ENCODE measurements at places on chromosomes 2 and 18.

DNA sequence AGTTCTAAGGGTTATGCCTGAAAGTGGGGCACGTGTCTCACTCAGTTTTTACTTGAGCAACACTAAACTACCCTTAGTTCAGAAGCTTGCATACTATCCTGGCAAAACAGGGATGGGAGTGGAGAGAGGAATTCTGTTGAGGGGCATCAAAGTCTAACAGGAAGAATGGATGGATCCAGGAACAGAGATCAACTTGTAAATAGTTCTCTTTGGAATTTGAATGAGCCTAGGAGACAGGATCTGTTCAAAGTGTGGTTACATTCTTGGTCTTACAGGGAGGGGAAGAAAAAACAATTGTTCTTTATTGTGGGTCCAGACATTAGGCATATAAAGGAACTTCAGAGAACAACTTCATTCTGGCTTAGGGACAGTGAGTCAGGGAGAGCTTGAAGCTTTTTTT, 560.2 kb downstream of the CNTNAP5 start:
- DNase-seq: no peak

DNA sequence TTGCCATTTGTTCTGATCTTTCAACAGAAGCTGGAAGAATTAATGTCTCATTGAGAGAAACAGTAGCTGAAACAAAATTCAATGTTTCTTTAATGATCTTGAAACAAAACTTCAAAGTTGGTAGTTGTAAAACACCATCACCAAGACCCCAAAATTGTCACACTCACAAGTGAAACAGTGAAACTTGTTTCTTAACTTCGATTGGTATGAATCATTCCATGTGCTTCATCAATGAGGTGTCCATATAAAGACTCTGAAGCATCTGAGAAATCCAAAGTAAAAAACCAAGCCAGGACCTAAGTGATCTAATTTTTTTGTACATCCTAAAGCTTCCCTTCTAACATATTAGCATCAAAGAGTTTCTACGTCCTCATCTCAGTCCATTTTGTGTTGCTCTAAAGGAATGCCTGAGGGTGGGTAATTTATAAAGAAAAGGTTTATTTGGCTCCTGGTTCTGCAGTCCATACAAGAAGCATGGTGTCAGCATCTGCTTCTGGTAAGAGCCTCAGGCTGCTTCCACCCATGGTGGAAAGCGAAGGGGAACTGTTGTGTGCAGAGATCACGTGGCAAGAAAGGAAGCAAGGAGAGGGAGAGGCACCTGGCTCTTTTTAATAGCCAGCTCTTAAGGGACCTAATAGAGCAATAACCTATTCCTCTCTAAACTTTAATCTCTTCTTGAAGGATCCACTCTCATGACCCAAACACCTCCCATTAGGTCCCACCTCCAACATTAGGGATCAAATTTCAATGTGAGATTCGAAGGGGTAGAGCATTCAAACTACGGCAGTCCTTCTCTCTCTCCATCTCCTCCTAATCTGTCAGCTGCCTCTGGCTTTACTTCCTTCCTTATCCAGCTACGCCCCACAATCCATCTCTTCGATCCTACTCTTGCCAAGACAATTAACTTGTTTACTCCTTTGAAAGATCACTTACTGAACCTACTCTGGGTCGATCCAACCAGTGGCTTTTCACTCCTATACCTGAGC, 20.7 kb upstream of the TLK1 start:
- DNase-seq: no peak

- DNase-seq: no peak
These were observed 126.1 kb upstream of the PXDN start for GRCh38 chr2:1870431-1870830.

DNA sequence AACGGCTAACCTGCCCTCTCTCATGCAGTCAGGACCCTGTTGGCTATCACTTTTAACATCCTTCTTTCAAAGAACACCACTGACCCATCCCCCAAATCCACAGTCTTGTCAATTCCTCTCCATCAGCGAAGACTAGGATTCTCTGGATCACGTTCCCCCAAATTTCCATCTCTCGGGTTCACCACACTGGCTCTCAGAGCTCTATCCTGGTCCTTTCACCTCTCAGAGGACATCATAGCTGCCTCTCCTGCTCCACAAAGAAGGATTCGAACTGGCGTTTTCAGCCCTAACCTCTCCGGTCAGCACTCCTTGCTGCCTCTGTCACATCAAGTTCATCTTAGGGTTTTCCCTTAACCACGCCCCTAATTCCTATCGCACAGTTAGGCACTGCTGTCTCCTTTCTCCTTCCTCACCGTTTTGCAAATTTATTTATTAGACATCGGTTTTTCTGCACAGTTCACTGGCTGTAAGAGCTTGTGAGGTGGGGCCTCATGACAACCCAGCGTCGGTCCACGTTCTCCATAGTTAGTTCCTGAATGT, 247.5 kb upstream of the PXDN start:
- DNase-seq: no peak

DNA sequence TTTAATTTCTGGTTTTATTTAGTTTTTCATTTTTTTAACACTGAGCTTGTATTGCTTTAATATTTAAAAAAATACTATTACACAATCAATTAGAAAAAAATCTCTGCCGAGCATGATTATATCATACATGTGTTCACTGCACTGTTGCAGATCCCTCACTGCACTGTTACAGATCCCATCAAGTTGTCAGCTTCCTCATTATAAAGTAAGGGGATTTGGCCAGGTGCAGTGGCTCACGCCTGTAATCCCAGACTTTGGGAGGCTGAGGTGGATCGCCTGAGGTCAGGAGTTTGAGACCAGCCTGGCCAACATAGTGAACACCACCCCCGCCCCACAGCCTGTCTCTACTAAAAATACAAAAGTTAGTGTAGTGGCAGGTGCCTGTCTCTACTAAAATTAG, 33.0 kb upstream of the METTL21A start:
- DNase-seq: no peak

- no peak for DNase-seq
These were observed at the start of gene ALKAL2 for GRCh38 chr2:287911-288757. Gene ALKAL2, minus strand, starts transcription at chr2:288091. Its CDS starts 256 bp downstream, at chr2:287835.

GRCh38 chr2:167790189-167790588, 457.2 kb downstream of the STK39 start:
- DNase-seq: no peak

- DNase-seq: no peak
These were observed 140.2 kb downstream of the DDX1 start for GRCh38 chr2:15731889-15732271.

DNA sequence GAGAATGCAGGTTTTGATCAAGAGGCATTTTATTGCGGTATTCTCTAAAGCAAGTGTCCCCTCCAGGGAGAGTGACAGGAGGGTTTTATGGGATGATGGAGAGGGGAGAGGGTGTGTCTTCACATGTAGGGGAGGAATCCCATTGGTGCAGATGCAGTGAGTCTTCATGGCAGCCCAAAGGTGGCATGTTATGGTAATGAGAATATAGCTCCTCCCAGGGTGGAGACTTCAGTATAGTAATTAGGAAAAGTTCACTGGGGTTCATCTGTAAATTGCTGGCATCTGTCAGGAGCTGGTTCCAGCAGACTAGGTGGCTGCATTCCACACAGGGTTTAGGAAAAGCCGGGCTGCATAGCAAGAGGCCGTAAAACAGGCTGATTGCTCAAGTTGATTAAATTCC, 230.7 kb upstream of the CCDC68 start:
- no peak for DNase-seq

GRCh38 chr2:1609040-1609439, 135.3 kb downstream of the PXDN start:
- DNase-seq: no peak

GRCh38 chr2:216901273-216901672, 41.4 kb upstream of the TNP1 start:
- DNase-seq: no peak

DNA sequence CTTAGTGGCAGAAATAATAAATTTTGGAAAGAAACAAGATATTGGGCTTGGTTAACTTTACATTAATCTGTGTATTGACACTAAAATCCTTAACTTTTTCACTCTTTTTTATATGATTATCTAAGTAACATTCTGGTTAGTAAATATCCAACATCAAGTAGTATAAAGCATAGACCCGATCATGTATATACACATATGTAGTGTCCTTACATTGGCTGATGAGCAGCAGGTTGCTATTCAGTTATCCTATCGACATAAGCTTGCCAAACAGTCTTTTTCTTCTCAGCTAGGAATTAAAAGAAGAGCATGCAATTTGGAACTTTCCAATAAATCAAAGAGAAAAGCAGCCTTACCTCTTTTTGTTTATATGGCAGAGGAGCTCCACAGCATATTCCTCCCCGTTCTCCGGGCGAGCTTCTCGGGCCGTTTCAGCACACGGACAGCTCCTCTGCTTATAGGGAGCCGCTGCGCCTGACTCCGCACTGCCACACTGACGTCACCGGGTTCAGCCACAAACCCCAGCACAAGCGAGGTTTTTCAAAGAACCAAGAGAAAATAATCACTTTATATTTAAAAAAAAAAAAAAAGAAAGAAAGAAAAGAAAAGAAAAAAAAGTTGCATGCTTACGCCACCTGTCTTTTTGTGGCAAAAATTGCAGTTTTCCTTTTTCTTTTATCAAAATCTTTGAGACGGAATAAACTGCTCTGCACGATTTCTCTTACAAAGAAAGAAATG, at the start of gene SCG2:
Gene SCG2 (minus strand): TSS at position 430 of the 735 bp plus-strand sequence. CDS start 3,079 bp downstream, outside the sequence.
- DNase-seq: no peak

GRCh38 chr18:21656402-21656801, 44.3 kb downstream of the SNRPD1 start:
- no peak for DNase-seq

DNA sequence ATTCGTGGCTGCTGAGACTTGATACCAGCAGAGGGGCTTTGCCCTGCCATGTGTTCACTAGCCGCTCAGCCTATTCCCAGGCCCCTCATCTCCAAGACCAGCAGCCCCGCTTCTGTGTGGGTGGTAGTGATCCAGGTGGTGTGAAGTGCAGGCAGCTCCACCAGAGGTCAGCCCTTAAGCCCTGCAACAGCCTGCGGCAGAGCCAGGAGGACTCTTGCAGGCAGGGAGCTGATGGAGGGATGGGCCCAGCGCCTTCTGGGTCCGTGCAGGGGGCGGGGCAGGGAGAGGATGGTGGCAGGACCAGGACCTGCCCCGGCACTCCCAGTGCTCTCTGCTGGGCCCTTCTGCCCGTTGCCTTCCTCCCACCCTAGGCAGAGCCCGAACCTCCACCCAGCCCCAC, 162.0 kb downstream of the SH3BP4 start:
- no peak for DNase-seq

Data from stimulated activated CD8-positive, alpha-beta memory T cell treated with anti-CD3 and anti-CD28 coated beads, Interleukin-4, amount 100 ng/mL, for 1 hour (primary cell).